ENCODE measurements at places on chromosomes 3 and 15. TPM values are rescaled to one million over a fixed set of nuclear protein-coding genes. Genes with fewer than 3 reads are reported as not detected.

- H3K27ac ChIP-seq = no peak overlapping the region
- DNase-seq = no peak
- no peaks in the 10 kb centered on the region for H3K36me3 ChIP-seq
- H3K27me3 ChIP-seq = peaks cover 2% of the 10 kb centered on the region
- H3K4me3 ChIP-seq = no peak overlapping the region
- H3K4me1 ChIP-seq = peaks cover 7% of the 10 kb centered on the region
Measured at GRCh38 chr3:13146643-13147143, 73.5 kb upstream of the IQSEC1 start.

DNA sequence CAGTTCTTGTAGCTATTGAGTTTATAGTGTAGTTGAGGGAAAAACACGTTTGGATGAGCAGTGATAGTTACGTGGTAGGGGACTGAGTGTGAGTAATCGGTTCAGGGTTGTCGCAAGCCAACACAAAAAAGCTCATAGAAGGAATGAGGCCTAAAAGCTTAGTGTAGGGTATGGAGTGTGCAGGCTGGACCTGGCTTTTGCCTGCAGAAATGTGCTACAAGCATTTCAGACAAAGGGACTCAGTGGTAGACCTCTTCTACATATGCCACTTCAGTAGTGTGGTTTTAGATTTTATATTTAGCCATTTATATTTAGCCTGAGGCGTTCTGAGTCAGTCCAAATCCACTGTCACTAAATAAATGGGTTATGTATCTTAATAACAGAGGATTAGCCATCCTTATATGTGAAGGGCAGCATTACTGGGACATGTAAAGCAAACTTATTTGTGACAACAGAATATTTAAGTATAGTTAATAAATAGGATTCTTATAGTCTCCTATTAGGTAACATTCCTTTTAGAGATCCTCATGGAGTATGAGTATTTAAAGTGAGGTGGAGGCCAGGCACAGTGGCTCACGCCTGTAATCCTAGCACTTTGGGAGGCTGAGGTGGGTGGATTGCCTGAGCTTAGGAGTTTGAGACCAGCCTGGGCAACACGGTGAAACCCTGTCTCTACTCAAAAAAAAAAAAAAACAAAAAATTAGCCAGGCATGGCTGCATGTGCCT, 21.8 kb downstream of the ATP2C1 start:
- DNase-seq = no peak
- peaks cover 29% of the 10 kb centered on the region for H3K36me3 ChIP-seq
- H3K4me3 ChIP-seq = no peak overlapping the region
- H3K4me1 ChIP-seq = peaks cover 6% of the 10 kb centered on the region
- H3K27me3 ChIP-seq = no peaks in the 10 kb centered on the region
- H3K27ac ChIP-seq = no peak overlapping the region

GRCh38 chr3:50587806-50588758, 18.8 kb downstream of the HEMK1 start:
- H3K4me1 ChIP-seq = peaks cover 78% of the 10 kb centered on the region
- DNase-seq = peak; percentile 81
- no peaks in the 10 kb centered on the region for H3K27me3 ChIP-seq

DNA sequence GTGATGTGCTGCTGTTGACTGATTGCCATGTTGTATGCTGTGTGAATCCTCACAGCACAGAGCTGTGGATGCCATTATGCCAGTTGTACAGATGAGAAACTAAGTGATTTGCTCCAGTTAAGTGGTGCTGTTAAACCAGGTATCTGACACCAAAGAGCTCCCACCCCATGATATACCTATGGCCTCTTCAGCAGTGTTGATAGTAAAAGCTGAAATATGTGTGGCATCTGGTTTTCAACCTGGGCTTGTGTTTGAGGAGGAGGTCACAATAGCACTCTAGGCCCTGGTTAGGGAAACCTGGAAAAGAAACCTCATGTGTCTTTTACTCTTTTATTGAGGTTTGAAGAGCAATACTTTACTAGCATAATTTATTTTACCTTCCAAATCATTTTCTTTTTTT, 21.4 kb downstream of the RAD54L2 start:
- no peaks in the 10 kb centered on the region for H3K4me1 ChIP-seq
- H3K4me3 ChIP-seq = no peak overlapping the region
- no peak overlapping the region for H3K27ac ChIP-seq

- no peaks in the 10 kb centered on the region for H3K27me3 ChIP-seq
- no peak for DNase-seq
- H3K4me1 ChIP-seq = no peaks in the 10 kb centered on the region
- no peak overlapping the region for H3K4me3 ChIP-seq
- no peaks in the 10 kb centered on the region for H3K36me3 ChIP-seq
- no peak overlapping the region for H3K27ac ChIP-seq
Measured at GRCh38 chr3:74023395-74023794, 398.7 kb upstream of the PDZRN3 start.

DNA sequence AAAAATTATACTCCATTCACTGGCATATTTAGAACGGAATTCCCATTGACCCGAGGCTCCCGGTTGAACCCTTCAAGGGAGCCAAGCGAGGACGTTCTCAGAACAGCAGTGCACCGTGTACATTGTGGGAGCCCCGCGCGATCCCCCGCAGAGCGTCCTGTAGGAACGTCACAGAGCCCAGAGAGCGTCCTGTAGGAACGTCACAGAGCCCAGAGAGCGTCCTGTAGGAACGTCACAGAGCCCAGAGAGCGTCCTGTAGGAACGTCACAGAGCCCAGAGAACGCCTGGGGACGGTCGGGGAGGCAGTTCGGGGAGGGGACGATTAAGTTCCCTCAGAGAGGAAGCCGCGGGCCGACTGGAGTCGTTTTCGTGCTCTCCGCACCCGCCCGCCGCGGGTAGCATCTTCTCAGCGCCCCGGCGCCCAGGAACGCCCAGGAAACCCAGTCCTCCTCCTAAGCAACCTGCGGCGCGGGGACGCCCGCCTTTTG, 506 bp upstream of the ATP1B3 start:
- no peaks in the 10 kb centered on the region for H3K27me3 ChIP-seq
- H3K36me3 ChIP-seq = peaks cover 17% of the 10 kb centered on the region
- DNase-seq = peak; percentile 85
- peak overlapping the region; percentile 84 for H3K4me3 ChIP-seq
- peak overlapping the region; percentile 90 for H3K27ac ChIP-seq

DNA sequence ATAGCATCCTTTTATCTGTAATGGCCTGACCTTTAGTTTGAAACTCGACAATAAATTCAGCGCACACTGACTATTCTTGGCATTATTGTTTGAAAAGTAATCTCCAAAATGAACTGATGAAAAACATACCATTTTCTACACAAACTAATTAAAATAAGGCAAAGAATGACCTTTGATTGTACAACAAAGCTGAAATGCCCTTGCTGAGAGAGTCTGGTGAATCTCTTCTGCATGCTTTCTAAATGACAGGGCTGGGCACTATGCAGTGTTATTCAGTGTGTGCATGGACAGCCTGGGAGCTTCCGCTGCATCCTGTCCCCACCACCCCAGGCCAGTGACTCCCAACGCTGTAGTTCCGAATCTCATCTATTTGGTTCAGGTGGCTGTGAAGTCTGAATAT, 530.8 kb downstream of the FOXP1 start:
- H3K27ac ChIP-seq = no peak overlapping the region
- no peaks in the 10 kb centered on the region for H3K27me3 ChIP-seq
- peaks cover 72% of the 10 kb centered on the region for H3K36me3 ChIP-seq
- no peak for DNase-seq
- peaks cover 94% of the 10 kb centered on the region for H3K4me1 ChIP-seq

- H3K36me3 ChIP-seq = no peaks in the 10 kb centered on the region
- H3K4me1 ChIP-seq = peaks cover 30% of the 10 kb centered on the region
- no peak for DNase-seq
Measured at GRCh38 chr3:112640276-112640929, 540 bp downstream of the CCDC80 start.

- H3K27ac ChIP-seq = no peak overlapping the region
- no peaks in the 10 kb centered on the region for H3K27me3 ChIP-seq
- no peak for DNase-seq
- no peaks in the 10 kb centered on the region for H3K36me3 ChIP-seq
- no peak overlapping the region for H3K4me3 ChIP-seq
Measured at GRCh38 chr3:24166515-24166914, 221.4 kb downstream of the NR1D2 start.

GRCh38 chr3:142645236-142645793, 49.1 kb downstream of the PLS1 start:
- no peaks in the 10 kb centered on the region for H3K4me1 ChIP-seq
- H3K4me3 ChIP-seq = no peak overlapping the region
- no peak for DNase-seq
- H3K27me3 ChIP-seq = no peaks in the 10 kb centered on the region
- no peak overlapping the region for H3K27ac ChIP-seq

DNA sequence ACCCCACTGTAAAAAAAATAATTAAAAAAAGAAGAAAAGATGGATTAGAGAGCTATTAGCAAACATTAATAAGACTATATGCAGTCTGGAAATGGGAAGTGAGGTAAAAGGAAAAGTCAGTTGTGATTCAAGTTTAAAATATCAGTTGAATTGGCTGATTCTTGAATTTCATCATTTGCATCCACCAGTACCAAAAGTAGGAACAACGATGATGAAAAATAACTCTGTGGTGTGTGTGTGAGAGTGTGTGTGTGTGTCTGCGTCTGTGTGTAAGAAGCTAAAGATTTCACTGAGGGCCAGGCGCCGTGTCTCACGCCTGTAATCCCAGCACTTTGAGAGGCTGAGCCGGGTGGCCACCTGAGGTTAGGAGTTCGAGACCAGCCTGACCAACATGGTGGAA, 56.0 kb upstream of the SLC4A7 start:
- peaks cover 2% of the 10 kb centered on the region for H3K36me3 ChIP-seq
- no peaks in the 10 kb centered on the region for H3K27me3 ChIP-seq
- H3K4me1 ChIP-seq = peaks cover 18% of the 10 kb centered on the region
- no peak overlapping the region for H3K27ac ChIP-seq
- DNase-seq = no peak

DNA sequence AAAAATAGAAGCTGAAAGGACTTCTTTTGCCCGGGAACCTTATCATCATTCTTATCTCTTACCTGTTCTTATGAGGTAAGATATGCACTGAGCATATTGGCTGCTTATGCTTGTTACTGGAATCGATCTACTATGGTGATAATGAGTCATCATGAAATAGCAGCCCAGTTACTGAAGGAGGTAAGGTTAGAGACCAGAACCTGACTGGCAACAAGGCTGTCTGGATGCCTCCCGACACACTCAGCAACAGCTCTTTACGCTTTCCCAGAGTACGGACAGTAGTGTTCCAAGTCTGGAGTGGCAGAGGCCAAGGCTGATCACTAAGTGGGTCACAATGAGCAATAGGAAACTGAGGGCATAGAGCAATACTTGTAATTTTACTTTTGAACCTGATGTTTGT, 314.1 kb downstream of the NLGN1 start:
- H3K4me3 ChIP-seq = no peak overlapping the region
- no peak for DNase-seq
- H3K27ac ChIP-seq = no peak overlapping the region
- H3K27me3 ChIP-seq = no peaks in the 10 kb centered on the region

- H3K4me1 ChIP-seq = peaks cover 54% of the 10 kb centered on the region
- no peak for DNase-seq
- peak overlapping the region; percentile 91 for H3K4me3 ChIP-seq
- peaks cover 39% of the 10 kb centered on the region for H3K36me3 ChIP-seq
Measured at GRCh38 chr3:36906504-36907149, 38.2 kb downstream of the TRANK1 start.

GRCh38 chr3:171457607-171458061, 2.6 kb downstream of the TNIK start:
- peak overlapping the region; percentile 85 for H3K27ac ChIP-seq
- peaks cover 8% of the 10 kb centered on the region for H3K36me3 ChIP-seq
- H3K4me3 ChIP-seq = peak overlapping the region; percentile 94
- H3K27me3 ChIP-seq = no peaks in the 10 kb centered on the region

GRCh38 chr15:44735482-44736180, 697 bp upstream of the TRIM69 start:
- peaks cover 74% of the 10 kb centered on the region for H3K4me1 ChIP-seq
- peak overlapping the region; percentile 95 for H3K27ac ChIP-seq
- peak; percentile 67 for DNase-seq
- H3K4me3 ChIP-seq = peak overlapping the region; percentile 79
- H3K27me3 ChIP-seq = no peaks in the 10 kb centered on the region

- no peaks in the 10 kb centered on the region for H3K4me1 ChIP-seq
- H3K27ac ChIP-seq = no peak overlapping the region
- no peaks in the 10 kb centered on the region for H3K36me3 ChIP-seq
Measured at GRCh38 chr3:97277708-97278107, 463.3 kb downstream of the EPHA6 start.

GRCh38 chr15:89747708-89748682, 3.1 kb downstream of the MESP1 start:
- H3K36me3 ChIP-seq = no peaks in the 10 kb centered on the region
- H3K27ac ChIP-seq = no peak overlapping the region
- no peak overlapping the region for H3K4me3 ChIP-seq
- no peak for DNase-seq
- peaks cover 6% of the 10 kb centered on the region for H3K27me3 ChIP-seq

GRCh38 chr3:132870541-132870940, 148.3 kb upstream of the NPHP3 start:
- DNase-seq = no peak
- H3K27me3 ChIP-seq = no peaks in the 10 kb centered on the region
- no peak overlapping the region for H3K27ac ChIP-seq
- H3K36me3 ChIP-seq = no peaks in the 10 kb centered on the region
- no peak overlapping the region for H3K4me3 ChIP-seq
- H3K4me1 ChIP-seq = no peaks in the 10 kb centered on the region

DNA sequence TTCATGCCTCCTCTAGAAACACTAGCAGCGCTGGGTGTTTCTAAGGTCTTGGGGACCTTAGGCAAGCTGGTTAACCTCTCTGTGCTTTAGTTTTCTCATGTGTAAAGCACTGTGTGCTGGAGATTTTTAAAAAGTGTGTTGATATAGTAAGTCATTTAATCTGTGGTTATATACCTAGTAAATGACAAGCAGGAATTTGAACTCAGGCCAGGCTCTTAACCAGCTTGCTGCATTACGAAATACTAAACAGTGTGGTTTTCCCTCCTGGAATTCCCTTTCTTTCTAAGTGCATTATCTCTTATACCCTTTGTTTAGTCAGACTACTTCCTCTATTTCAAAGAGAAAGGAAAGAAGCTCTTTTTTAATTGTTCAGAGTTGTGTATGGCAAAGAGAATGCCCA, 26.5 kb downstream of the NEO1 start:
- H3K4me3 ChIP-seq = no peak overlapping the region
- no peak overlapping the region for H3K27ac ChIP-seq
- no peaks in the 10 kb centered on the region for H3K27me3 ChIP-seq
- H3K36me3 ChIP-seq = no peaks in the 10 kb centered on the region
- no peak for DNase-seq

- peaks cover 2% of the 10 kb centered on the region for H3K36me3 ChIP-seq
- H3K4me3 ChIP-seq = peak overlapping the region; percentile 77
Measured at GRCh38 chr3:186109897-186110803, 1.3 kb upstream of the ETV5 start.

CHST2 gene
- total RNA-seq = 1.7 TPM

ADAMTS9 gene
- total RNA-seq = not detected

FBXW12 gene
- total RNA-seq = not detected

DPPA2 gene
- total RNA-seq = not detected

TICRR gene
- 18.2 TPM for total RNA-seq

ABHD6 gene
- 4.5 TPM for total RNA-seq

GOLGA8T gene
- total RNA-seq = not detected

LINGO1 gene
- not detected for total RNA-seq
